CD4-positive, alpha-beta T cell treated with Interleukin-15 for 1 hour (primary cell): ENCODE measurements at places on chromosomes 6 and 20.

DNA sequence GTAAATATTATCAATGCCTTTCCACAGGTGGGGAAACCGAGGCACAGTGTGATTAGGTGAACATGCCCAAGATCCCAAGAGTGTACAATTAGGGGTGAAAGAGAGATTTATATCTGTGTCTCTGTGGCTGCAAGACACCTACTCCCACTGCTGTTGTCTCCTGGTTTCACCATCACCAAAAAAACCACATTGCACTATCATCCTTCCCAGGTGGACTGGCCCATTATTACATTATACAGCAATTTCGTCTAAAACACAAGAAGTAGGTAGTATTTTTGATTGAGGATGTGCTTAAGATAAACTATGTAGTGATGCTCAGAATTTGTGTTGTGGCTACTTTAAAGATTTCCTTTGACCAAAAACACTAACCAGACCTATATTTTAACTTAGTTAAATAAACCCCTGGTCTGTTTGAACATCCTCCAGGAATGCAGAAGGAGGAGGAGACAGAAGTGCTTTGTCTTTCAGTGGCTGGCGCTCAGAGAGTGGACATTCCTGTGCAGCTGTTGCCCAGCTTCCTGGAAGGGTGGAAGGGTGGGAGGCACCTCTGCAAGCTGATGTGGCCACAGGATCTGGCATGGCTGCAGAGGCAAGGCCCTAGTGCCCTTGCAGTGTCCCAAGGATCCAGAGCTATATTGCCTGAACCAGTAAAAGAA lies 23.8 kb downstream of the DCBLD1 start:
- DNase-seq, result no peak

- no peak for DNase-seq
Observed at GRCh38 chr6:27592481-27593199, 119.7 kb upstream of the ZNF184 start.

GRCh38 chr6:106122306-106122918 lies 36.3 kb downstream of the PRDM1 start:
- DNase-seq, result no peak

GRCh38 chr6:52579006-52579660 lies 2.3 kb upstream of the TRAM2 start:
- DNase-seq, result no peak

GRCh38 chr20:60331688-60332300 lies 373.6 kb downstream of the CDH26 start:
- DNase-seq, result no peak

- DNase-seq, result no peak
Observed at GRCh38 chr20:58054780-58055373, 173.6 kb downstream of the ANKRD60 start.

DNA sequence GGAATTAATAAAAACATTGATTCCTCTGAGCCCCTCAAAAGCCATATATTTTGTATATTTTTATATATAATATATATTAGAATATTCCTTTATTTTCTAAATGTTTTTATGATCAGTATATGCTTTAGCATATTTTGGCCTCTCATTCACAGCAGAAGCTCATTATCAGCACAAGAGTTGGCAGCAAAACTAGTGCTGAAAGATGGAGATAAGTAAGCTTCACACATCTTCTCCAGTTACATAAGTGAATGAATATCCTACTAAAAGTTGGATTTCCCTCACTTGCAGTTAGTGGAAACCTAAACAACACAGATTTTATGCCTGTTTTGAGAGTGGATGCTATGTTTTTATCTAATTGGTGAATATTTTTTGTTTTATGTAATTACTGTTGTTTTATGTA lies 1303.8 kb upstream of the ADGRB3 start:
- DNase-seq, result no peak

- no peak for DNase-seq
Observed at GRCh38 chr20:8648466-8648865, 420.4 kb upstream of the PLCB4 start.

- DNase-seq, result no peak
Observed at GRCh38 chr20:45445805-45446562, 23.6 kb upstream of the WFDC2 start.

DNA sequence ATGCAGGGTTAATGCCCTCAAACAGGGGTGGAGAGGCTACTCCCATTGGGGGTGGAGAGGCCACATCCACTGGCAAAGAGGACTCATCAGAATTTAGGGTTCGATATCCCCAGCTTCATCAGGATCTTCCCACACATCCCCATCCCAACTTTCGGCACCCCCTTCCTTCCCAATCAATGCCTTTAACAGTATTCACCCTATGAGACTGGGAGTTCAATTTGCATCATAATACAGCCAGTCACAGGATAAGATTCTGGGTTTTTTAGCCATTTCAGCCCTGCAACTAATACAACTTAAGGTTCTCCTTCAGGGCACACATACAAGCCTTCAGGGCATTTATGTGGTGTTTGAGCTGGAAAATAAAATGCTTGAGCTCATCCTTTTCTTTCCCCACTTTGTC lies 80.9 kb downstream of the GMDS start:
- DNase-seq, result no peak

DNA sequence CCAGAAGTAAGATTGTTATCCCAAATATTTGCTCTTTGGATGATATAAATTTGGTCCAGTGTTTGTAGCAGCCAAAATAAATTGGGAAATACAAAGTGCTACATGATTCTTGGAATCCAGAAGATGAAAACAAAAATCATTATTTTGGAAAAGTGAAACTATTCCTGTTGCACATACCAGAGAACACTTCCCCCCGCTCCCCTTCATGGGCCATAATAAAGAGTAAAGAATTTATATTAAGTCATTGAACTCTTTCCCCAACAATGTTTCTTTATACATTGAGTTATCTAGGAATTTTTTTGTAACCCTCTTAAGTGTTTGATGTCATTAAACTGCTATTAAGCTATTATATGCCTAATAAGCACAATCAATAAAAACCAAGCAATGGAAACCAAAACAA lies 490.4 kb upstream of the HS3ST5 start:
- DNase-seq, result no peak

DNA sequence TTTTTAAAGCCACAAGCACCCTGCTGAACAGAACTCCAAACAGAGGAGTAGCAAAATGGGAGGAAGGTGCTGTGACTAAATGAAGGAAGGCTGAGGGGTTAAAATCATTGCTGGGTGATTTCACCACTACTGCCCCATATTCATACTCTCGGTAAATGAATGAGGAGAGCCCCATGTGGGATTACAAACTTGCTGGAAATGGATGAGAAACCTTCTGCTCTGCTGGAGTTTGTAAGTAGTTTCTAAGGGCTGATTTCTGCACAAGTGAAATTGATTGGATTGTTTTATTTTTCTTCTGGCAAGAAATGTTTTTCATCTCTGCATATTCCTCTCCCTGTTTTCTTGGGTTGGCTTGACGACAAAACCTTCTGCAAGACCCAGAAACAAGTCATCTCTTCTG lies 533.5 kb upstream of the MMS22L start:
- no peak for DNase-seq

GRCh38 chr6:39892490-39893129 lies 41.7 kb downstream of the MOCS1 start:
- DNase-seq, result peak; percentile 7

- no peak for DNase-seq
Observed at GRCh38 chr20:62736407-62737071, 27.9 kb downstream of the NTSR1 start.

DNA sequence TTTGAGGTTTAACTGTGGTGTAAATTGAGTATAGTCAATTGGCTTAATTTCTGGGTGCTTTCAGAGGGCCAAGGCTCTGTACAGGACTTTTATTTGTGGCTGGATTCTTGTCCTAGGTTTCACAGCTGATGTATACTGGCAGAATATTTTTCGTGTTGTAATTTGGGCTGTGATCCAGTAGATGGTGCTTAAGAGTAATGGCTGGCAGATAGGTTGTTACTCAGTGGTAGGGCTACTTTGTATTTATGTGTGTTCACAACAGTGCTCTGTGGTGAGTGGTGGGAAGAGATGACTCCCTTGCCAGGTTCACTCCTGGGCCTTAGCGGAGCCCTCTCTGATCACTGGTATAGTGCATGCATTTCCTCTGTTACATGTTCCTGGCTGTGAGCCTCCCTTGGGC lies 34.5 kb upstream of the FERMT1 start:
- DNase-seq, result no peak

GRCh38 chr6:135481783-135482369 lies 15.7 kb downstream of the AHI1 start:
- DNase-seq, result no peak

- DNase-seq, result no peak
Observed at GRCh38 chr20:35235881-35236280, 9.4 kb downstream of the MMP24 start.

GRCh38 chr20:25399037-25399430 lies 8.4 kb upstream of the ABHD12 start:
- DNase-seq, result peak; percentile 21

GRCh38 chr6:34094474-34095135 lies 51.3 kb downstream of the GRM4 start:
- DNase-seq, result no peak

GRCh38 chr6:12270551-12271230 lies 19.5 kb upstream of the EDN1 start:
- DNase-seq, result no peak

GRCh38 chr6:37038292-37039198 lies 33.1 kb downstream of the FGD2 start:
- no peak for DNase-seq

GRCh38 chr20:62284448-62284847 lies 18.3 kb upstream of the ADRM1 start:
- DNase-seq, result no peak

DNA sequence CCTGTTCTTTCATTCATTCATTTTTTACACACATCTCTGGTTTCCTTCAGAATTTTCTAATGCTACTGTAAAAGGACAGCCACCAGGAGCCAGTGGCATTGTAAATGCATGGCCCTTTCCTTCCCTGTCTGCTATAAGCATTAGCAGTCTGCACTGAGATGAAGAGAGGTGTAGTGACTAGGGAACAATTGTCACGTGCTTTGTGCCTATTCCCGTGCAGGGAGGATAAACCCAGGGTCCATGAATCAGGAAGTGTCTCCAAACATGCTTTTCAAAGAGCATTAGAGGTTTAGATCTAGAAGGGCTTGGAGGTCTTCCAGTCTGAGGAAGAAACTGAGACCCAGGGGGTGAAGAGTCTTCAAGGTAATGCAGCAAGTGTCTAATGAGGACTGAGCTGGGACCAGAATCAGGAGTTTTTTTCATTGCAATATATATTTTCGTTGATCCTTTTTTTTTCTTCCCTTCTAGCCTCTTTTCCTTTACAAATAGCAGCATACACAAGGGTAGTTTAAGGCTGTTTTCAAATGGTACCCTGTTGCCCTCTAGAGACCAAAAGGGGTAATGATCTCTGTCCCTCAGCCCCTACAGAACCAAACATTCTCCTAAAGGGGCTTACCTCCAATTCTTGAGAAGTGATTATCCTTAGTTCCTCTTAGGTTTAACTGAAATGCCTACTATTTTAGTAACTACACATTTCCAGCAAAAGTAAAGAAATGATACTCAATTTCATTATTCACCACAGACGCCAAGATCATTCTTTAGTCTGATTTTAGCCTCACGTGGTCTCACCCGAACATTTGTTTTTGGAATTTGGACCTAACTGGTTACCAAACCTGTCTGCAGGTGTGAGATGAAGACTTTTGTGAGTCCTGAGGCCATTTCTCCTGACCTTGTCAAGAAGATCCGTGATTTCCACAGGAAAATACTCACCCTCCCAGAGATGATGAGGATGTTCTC lies 6.6 kb downstream of the TRIM15 start:
- DNase-seq, result no peak

GRCh38 chr6:54717849-54718455 lies 128.6 kb upstream of the FAM83B start:
- no peak for DNase-seq

GRCh38 chr6:9409126-9409525 lies 973.8 kb upstream of the SLC35B3 start:
- DNase-seq, result no peak

DNA sequence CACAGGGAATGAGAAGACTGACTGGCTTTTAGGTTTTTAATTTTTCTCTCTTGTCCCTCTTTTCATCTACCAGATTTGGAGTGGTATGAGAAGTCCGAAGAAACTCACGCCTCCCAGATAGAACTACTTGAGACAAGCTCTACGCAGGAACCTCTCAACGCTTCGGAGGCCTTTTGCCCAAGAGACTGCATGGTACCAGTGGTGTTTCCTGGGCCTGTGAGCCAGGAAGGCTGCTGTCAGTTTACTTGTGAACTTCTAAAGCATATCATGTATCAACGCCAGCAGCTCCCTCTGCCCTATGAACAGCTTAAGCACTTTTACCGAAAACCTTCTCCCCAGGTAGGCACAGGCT lies 644 bp downstream of the MAD2L1BP start:
- no peak for DNase-seq

DNA sequence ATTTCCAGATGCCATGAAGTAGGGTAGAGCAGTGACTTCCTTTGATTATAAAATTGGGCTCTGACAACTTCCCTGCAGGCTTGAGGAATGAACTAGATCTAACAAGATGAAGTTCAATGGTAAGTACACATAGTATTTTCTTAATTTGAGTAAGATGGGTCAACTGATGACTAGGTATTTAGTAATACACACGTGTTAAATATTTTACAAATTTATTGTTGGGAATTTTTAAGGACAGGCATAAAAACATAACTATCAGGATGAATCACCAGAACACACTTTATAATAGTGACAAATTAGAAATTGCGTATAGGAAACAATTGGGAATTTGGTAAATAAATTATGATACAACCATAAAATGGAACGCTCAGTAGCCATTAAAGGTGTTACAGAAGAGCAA lies 762.4 kb upstream of the SLC35B3 start:
- no peak for DNase-seq

GRCh38 chr6:15924893-15925292 lies 204.0 kb upstream of the MYLIP start:
- no peak for DNase-seq

DNA sequence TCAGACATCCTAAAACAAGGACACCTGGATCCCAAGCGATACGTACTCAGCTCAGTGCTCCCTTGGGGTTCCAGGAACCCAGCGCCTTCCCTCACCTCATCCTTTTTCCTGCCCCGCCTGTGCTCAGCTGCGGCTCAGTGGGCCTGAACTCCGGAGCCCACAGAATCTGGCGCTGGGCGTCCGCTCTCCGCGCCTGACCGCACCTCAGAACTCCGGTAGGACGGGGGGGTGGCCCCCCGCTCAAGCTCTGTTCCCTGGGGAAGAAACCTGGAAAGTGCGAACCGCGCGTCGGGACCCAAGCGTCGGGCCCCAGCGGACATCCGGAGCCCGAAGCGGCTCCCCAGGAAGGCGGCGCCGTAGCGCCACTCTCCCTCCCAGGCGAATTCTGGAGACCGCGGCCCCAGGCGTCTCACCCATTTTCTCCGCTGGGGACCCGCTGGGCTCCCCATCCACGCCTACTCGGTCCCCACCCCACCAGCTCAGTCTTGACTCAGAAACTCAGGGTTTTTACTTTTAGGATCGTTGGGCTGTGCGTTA lies 336 bp upstream of the LY6G5C start:
- peak; percentile 30 for DNase-seq

- DNase-seq, result no peak
Observed at GRCh38 chr6:148649454-148649963, 97.3 kb upstream of the UST start.

- DNase-seq, result no peak
Observed at GRCh38 chr20:52231230-52231746, 39.7 kb upstream of the ZFP64 start.

DNA sequence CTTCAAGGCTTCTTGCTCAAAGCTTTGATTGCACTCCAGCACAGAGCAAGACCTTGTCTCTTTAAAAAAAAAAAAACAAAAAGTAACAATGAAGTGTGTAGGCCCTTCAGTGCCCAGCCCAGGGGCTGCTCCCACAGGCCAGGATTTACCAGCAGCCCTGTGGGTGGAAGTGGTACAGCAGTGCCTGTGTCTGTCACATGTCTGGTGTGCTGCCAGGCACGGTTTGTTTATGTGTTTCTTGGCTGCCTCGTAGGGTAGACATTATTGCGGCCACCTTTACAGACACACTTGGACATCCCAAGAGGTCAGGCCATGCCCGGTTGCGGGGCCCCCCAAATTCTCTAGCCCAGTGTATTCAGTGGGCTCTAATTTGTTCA lies 12.7 kb downstream of the DYNLRB1 start:
- DNase-seq, result no peak
